ENCODE measurements at places on chromosomes 7 and 10.

DNA sequence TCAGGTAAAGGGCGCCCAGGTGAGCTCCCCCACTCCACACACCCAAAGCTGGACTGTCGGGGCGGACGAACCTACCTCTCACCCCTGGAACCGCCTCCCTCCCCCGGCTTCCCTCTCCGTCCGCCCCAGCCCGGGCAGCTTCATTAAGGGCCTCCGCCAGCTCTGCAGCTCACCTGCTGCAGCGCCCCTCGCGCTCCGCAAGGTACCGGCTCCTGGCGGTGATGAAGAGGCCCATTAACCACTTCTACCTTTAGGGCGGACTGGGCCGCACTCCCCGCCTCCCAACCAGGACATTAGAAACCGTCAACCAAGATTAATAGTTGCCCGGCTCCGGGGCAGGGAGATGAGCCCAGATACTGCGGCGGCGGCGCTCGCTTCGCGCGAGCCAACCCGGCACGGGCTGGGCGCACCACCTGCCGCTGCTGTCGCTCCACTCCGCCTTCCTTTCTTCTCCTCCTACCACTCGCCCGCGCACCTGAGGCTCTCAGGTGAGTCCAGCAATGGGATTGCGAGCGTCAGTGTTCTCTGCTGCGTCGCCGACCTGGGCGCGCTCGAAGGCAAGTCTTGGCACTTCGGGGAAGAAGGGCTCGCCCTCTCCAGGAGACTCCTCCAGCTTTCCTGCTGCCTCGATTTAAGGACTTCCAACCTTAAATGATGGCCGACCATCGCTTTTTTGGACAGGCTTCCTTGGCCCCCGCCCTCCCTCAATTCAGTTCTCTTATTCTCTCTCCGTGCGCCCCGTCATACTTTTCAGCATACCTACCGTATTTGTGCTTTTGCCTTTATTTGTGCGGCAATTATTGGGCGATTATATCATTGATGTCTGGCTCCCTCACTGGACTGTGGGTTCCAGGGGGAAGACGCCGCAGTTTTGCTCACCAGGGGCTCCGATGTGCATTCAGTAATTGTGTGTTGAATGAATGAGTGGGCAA is 13.6 kb upstream of the KAZALD1 start:
- no peaks in the 10 kb centered on the region for H3K4me1 ChIP-seq
- H3K27me3 ChIP-seq: peaks cover 44% of the 10 kb centered on the region
- no peak overlapping the region for H3K27ac ChIP-seq
- no peak for DNase-seq
- no peaks in the 10 kb centered on the region for H3K36me3 ChIP-seq

GRCh38 chr10:84166620-84167288 is 6.8 kb upstream of the GPR15LG start:
- H3K27ac ChIP-seq: no peak overlapping the region
- H3K27me3 ChIP-seq: no peaks in the 10 kb centered on the region
- H3K4me3 ChIP-seq: no peak overlapping the region
- no peak for DNase-seq
- H3K4me1 ChIP-seq: no peaks in the 10 kb centered on the region
- no peaks in the 10 kb centered on the region for H3K36me3 ChIP-seq

DNA sequence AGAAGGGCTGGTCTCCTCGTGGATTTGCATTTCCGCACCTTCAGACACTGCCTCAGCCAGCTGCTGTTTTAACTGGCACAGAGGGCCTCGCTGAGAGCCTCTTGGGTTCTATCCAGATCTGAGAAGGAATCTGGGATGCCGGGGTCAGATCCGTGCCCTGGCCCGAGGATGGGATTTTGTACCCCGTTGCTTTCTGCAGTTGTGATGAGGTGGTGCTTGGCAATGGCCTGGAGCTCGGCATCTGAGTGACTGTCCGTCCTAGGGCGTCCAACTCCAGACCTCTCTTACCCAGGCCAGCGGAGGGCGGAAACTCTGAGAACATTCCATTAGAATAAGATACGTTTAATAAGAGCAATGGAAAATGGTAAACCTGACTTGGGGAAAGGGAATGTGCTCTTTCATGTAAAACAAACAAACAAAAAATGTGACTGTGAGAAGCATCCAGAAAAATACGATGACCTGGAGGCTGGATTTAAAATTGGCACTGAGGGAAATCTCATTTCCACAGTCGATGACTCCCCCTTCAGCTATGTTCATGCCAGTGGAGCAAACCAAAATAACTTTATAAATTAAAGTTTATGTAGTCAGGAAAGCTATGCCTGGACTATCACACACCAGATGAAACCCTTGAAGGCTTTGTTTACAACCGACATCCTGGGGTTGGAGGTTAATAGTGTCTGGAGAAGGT is 39.6 kb downstream of the GRK5 start:
- H3K27ac ChIP-seq: peak overlapping the region; percentile 96
- peak; percentile 66 for DNase-seq
- peaks cover 35% of the 10 kb centered on the region for H3K4me1 ChIP-seq
- no peaks in the 10 kb centered on the region for H3K36me3 ChIP-seq
- H3K27me3 ChIP-seq: no peaks in the 10 kb centered on the region
- no peak overlapping the region for H3K4me3 ChIP-seq

DNA sequence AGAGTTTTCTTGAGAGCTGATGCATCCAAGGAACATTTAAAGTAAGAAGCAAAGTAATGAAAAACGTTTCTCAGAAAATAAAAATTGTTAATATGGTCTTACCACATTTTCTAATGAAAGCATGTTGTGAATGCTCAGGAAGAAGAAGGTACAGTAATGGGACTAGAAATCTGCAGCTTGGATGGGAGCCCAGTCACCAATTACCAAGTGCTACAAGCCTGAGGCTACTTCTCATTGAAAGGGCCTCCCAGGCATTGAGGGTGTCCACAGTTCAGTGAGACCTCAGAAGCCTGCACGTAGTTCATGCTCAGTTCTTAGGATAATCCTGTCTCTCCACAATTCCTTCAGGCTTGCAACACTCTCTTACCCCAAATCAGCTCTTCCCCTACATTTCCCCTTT is 17.6 kb downstream of the PTN start:
- DNase-seq: no peak
- no peaks in the 10 kb centered on the region for H3K4me1 ChIP-seq
- H3K27ac ChIP-seq: no peak overlapping the region
- H3K4me3 ChIP-seq: no peak overlapping the region
- H3K27me3 ChIP-seq: no peaks in the 10 kb centered on the region

DNA sequence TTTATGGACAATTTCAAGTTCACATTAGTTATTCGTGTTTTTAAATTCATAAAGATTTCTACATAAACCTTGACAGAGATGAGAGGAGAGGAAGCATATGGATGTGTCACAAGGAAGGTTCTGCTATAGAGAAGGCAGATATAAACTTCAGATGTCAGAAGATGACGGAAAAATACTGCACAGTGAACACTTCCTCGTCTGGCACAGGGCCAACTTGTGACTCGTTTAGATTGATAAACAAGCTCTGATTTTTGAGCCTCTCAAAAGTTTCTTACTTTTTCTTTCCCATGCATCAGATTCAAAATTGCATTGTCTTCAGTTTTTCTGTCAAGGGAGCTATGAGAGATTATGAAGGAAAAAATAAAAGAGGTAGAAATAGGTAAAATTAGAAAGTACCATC is 156.4 kb upstream of the MINDY3 start:
- no peaks in the 10 kb centered on the region for H3K36me3 ChIP-seq
- H3K27ac ChIP-seq: no peak overlapping the region
- no peak overlapping the region for H3K4me3 ChIP-seq
- no peak for DNase-seq

GRCh38 chr7:2200584-2200980 is 32.2 kb downstream of the MAD1L1 start:
- H3K36me3 ChIP-seq: no peaks in the 10 kb centered on the region
- no peak overlapping the region for H3K4me3 ChIP-seq
- no peaks in the 10 kb centered on the region for H3K4me1 ChIP-seq
- no peaks in the 10 kb centered on the region for H3K27me3 ChIP-seq
- no peak for DNase-seq

DNA sequence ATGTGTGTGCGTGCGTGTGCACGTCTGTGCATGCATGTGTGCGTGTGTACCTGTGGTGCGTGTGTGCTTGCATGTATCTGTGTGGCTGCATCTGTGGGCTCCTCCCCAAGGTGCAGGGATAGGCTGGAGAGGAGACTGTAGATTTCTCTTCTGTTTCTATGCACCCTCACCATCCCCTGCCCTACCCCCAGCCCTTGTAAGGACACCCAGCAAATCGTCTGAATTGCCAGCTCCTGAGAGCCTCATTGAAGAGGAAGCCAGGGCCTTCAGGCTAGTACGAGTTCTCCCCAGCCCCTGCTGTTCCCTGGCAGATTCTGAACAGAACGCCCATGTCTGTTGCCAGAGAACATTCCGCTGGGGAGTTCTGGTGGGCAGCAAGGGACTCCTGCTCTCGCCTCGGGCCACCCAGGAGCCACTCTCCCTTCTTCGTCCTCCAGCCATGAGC is 17.0 kb upstream of the TRIM8 start:
- peak overlapping the region; percentile 91 for H3K27ac ChIP-seq
- no peak for DNase-seq
- peaks cover 13% of the 10 kb centered on the region for H3K4me1 ChIP-seq
- H3K36me3 ChIP-seq: no peaks in the 10 kb centered on the region

GRCh38 chr10:89873055-89873454 is 171.7 kb downstream of the KIF20B start:
- no peaks in the 10 kb centered on the region for H3K36me3 ChIP-seq
- DNase-seq: no peak
- H3K27ac ChIP-seq: no peak overlapping the region

GRCh38 chr7:108613147-108613948 is 43.7 kb downstream of the DNAJB9 start:
- H3K27me3 ChIP-seq: no peaks in the 10 kb centered on the region
- no peaks in the 10 kb centered on the region for H3K4me1 ChIP-seq
- H3K4me3 ChIP-seq: no peak overlapping the region

GRCh38 chr10:91983416-91983815 is 59.8 kb downstream of the BTAF1 start:
- no peak overlapping the region for H3K4me3 ChIP-seq
- no peaks in the 10 kb centered on the region for H3K4me1 ChIP-seq
- H3K27ac ChIP-seq: no peak overlapping the region
- no peak for DNase-seq
- H3K27me3 ChIP-seq: no peaks in the 10 kb centered on the region

GRCh38 chr7:106721816-106722785 is 61.1 kb upstream of the CCDC71L start:
- no peaks in the 10 kb centered on the region for H3K36me3 ChIP-seq
- H3K4me1 ChIP-seq: no peaks in the 10 kb centered on the region
- H3K4me3 ChIP-seq: no peak overlapping the region
- no peak overlapping the region for H3K27ac ChIP-seq

DNA sequence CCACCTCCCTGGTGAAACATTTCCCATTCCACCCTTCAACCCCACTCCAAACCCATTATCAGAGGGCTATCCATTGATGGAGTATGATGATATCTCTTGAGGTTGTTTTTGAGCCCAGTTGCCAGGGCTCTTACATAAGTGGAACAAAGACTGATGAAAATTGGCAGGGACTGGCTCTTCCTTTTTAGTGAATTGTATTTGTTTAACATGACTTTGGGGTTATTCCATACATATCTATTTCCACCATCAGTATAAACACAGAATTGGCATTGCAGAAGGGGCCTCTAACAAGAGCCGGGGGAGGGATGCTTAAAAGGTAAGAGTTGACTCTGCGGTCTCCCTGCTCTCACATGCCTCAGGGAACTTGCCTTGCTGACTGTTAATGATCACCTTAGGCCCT is 28.9 kb downstream of the FZD1 start:
- no peak overlapping the region for H3K4me3 ChIP-seq
- DNase-seq: no peak
- no peaks in the 10 kb centered on the region for H3K36me3 ChIP-seq
- no peak overlapping the region for H3K27ac ChIP-seq

GRCh38 chr7:101201695-101202602 is 1.1 kb upstream of the MOGAT3 start:
- peaks cover 4% of the 10 kb centered on the region for H3K4me1 ChIP-seq
- DNase-seq: no peak
- H3K27me3 ChIP-seq: no peaks in the 10 kb centered on the region
- H3K36me3 ChIP-seq: no peaks in the 10 kb centered on the region
- H3K27ac ChIP-seq: no peak overlapping the region

Data from uterus (tissue), 4 donors.